Stimulated activated CD8-positive, alpha-beta memory T cell treated with anti-CD3 and anti-CD28 coated beads, Interleukin-7, amount 100 ng/mL, for 4 hours (primary cell): ENCODE measurements at places on chromosomes 3 and 15.

DNA sequence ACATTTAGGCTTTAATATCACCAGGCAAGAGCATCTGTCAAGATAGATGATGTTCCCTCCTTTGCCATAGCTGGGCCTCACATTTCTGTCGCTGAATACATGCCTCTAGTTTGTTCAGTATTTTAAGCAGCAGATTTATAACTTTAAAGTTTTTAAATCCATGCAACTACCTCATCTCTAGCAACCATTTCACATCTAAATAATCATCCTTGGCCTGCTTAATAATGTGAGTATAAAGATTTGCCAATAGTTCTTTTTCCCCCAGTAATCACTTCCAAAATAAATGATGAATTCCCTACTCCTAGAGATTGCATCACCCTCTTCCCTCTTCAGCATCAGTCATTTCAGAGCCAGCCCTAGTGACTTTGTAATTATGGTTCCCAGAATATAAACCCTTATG is 36.2 kb upstream of the FILIP1L start:
- DNase-seq: no peak

DNA sequence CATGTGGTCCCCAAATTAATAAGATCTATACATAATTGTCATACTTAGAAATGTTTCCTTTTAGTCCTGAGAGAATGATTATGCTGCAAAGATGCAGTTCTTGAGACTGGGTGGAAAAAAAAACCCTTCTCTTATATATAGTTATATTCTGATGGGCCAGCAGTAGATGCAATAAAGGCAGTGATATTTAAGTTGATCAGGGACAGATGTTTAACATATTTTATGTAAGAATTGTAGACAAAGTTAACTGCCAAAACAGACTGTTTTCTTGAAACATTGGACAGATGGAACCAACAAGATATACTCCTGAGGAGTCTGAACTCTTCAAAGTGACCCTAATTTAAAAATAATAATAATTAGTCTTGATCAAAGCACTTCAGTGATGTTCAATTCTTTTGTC is 172.0 kb upstream of the LRIG1 start:
- no peak for DNase-seq

DNA sequence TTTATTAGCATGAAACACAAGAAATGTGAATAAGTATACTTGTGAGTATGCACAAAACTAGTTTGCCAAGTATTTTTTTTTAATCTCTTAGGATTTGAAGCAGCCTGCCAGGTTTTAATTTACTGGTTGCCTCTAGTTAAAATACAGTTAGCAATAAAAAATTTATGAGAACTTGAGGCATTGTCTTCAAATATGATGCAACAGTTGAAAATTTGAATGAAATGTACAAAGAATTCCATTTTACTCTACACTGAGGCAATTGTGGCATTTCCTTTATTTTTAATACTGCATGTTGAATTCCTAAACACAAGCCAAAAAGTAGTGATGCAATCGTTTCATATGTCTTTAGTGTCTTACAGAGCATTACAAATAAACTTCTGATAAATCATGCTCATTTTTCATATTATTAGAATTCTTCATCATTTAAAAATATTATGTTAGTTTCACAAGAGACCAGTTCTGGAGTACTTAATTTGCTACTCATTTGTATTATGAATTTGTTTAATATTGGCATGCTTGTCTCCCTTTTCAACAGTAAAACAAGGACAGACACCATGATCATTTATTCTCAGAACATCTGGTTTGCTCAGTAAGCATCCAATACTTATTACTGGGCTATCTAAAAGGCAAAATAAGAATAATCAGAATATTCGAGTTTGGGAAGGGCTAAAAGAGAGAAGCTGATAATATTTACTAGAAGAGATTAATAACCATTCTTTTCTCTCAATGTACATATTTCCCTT is 124.8 kb upstream of the PTX3 start:
- no peak for DNase-seq

DNA sequence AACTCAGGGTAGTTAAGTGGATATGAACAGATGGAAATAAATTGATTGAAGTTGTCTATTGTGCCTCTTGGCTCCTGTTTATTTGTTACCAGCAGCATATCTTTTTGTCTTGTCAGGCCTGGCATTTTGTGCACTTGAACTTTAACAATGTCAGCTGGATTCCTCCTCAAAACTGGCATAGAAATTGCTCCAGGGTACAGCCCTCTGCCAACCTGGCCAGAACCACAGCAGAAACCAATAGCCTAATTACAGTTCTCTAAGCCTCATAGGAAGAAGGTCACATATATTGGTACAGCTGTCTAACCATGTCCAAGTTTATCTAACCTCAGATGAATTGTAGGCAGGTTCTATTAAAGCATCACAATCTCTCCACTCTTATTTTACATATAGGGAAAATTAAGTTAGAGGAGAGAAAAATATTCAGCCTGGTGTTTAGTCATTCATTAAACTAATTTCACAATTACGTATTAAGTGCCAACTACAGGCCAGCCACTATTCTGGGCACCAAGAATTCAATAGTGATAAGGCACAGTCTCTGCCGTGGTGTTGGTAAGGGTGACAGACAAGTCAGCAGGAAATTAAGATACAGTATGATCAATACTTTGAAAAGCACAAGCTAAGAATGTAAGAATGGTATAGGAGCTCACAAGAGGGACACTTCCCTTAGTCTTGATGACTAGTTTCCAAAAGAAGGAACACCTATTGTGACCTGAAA is 452.9 kb upstream of the NECTIN3 start:
- DNase-seq: no peak

- no peak for DNase-seq
Observed at GRCh38 chr3:174884776-174885568, 25.8 kb downstream of the NAALADL2 start.

DNA sequence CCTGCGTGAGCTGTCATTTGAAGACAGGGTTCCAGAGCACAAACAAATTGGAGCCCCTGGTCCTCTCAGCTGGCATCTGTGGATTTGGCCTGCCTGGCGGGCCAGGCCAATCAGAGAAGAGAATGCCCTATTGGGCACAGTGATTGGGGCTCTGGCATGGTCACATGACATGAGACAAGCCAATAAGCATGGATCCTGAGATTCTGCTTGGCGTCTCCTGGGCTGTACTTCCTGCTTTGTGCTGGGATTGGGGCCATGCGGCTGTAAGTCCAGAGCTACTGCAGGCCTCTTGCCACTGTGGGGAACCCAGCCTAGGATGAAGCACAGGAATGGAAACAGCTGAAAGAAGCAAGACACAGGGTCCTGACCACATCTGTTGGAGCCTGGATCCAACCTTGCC is 121.4 kb downstream of the FBLN2 start:
- DNase-seq: no peak

DNA sequence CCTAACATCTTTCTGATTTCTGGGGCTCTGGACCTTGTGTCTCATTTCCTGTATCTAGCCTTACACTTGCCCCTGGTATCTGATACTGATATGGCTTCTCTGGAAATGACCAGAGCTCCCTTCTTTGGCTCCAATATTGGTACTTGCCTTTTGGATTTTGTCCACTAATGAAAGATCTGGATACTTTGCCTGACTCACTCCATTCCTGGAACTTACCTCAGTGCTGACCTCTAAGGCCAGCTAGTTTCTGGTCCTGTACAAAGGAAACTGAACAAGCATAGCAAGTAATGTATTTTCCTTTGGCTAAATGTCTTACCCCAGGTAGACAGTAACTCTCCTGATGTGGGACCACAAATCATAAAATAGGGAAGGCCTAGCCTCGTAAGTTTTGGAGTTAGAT is 93.8 kb upstream of the SLC4A7 start:
- DNase-seq: no peak

DNA sequence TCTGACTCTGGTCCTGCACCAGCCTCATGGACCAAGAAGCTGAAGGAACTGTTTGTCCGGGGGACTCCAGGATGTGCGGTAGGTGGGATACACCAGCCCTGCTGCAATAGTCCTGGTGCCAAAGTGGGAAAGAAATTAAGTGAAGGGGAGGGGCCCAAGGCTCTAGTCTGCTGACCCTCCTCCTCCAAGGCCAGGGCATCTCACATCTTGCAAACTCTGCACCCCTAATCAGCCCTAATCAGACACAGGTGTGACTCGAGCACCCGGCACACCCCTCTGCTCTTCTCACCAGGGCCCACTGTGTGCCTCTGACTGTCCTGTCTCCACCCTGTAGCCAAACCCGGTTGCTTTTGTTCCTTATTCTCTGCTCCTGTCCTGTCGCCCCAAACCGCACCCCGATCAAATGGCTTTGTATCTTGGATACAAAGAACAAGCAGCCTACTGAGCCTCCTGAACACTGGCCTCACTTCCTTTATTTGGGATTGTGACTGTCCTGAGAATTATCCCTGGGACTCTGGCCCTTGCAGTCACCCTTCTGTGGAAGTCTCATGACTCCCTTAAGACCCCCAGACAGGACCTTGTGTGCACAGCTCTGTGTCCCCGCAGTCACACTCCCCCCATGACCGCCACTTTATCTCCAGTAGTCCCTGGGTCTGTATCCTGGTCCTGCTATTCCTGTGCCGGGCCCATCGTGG is 26.7 kb upstream of the SLC41A3 start:
- DNase-seq: no peak

DNA sequence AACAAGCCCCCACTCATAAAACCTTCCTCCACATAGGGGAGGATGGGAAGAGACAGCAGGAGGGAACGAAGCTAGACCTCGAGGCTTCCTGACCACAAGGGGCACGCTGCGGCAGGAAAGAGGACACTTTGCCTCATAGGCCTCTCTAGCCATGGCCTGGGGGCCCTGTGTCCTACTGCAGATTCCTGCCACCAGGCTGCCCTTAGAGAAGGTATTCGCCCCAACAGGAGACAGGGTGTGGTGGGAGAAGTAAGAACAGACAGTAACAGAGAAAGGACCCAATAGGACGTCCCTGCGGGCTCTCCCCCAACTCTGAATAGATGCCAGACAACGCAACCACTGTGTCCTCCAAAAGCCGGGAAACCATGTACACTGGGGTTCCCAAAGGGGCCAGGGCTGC is 36.8 kb downstream of the ADCY5 start:
- DNase-seq: no peak

DNA sequence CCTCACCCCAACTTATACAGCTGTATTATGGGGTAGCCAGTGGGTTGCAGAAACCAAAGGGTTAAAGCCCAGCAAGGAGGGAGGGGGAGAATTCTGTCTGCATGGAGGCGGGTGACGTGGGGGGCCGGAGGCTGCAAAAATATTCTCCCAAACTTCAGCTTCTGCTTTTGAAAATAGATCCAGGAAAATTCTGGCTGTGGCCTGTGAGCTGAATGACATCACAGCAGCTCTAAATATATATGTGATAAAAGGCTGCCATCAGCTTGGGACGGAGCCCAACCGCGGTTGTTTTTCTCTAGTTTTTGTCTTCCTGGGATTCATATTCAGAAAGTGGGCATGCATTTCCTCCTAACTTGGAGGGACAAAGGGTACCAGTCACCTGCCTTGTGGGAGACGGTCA is 27.6 kb downstream of the MAPKAPK3 start:
- no peak for DNase-seq

GRCh38 chr3:12840591-12841148 is 695 bp downstream of the RPL32 start:
- no peak for DNase-seq
